ENCODE measurements at places on chromosomes 7 and 10.
A peak's percentile ranks its signal among the peaks of the same experiment; 100 is the strongest.

- no peak for DNase-seq
Observed at GRCh38 chr10:61135276-61135721, 191.3 kb upstream of the RHOBTB1 start.

DNA sequence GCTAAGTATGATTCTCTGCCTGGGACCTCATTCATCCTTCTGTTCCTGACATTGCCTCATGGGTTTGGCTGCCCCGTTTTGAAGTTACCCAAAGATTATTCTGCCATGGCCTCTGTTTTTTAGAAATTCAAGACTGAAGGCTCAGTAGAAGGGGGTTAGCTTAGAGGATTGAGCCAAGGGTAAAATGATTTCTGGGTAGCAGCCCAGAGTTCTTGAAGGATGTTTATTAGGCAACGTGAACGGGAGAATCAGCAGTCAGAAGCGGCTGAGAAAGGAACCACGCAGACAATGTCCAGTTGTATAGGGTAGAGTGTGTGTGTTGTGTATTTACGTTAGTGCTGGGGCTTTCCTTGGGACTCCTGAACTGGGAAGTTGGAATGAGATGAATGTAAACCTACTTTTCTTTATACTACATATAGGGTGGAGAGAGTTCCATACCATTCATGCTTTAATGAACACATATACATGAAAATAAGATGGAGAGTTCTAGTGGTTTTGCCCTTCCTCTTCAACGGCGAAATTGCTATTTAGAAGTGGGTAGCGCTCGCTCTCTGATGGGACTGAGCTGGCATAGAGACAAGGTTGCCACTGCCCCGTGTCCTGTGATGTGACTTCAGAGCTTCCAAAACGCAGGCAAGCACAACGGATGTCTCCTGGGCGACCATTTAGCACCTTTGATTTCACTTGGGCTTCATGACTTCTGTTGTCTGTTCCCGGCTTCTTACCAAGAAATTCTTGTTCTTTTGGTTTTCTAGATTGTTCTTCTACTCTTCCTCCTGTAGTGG, 35.0 kb upstream of the IL15RA start:
- DNase-seq = no peak

- peak; percentile 79 for DNase-seq
Observed at GRCh38 chr10:78953113-78953798, 115.5 kb upstream of the ZMIZ1 start.

- DNase-seq = peak; percentile 79
Observed at GRCh38 chr10:121598263-121599249, at the start of gene FGFR2. FGFR2 (minus strand) TSS chr10:121598444; CDS start chr10:121593817, 4,627 bp downstream.

- DNase-seq = no peak
Observed at GRCh38 chr10:49194212-49194920, 6.2 kb upstream of the TMEM273 start.

DNA sequence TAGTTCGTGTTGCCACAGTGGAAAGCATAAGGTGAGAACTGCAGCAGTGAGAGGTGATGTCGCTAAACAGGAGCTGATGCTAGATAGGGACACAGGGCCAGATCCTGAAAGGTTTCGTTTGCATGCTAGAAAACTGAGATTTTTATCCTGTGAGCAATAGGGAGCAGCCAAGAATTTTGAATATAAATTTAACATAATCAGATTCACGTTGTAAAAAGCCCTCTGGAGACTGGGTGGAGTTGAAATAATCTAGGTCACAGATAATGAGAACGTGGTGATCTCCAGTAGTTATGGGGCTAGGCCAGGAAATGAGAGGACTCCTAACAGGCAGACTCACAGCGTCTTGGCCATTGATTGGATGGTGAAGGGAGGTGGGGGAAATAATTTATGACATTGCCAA, 92.1 kb upstream of the IMMP2L start:
- peak; percentile 11 for DNase-seq

GRCh38 chr7:126005064-126005463, 1075.4 kb upstream of the POT1 start:
- no peak for DNase-seq

DNA sequence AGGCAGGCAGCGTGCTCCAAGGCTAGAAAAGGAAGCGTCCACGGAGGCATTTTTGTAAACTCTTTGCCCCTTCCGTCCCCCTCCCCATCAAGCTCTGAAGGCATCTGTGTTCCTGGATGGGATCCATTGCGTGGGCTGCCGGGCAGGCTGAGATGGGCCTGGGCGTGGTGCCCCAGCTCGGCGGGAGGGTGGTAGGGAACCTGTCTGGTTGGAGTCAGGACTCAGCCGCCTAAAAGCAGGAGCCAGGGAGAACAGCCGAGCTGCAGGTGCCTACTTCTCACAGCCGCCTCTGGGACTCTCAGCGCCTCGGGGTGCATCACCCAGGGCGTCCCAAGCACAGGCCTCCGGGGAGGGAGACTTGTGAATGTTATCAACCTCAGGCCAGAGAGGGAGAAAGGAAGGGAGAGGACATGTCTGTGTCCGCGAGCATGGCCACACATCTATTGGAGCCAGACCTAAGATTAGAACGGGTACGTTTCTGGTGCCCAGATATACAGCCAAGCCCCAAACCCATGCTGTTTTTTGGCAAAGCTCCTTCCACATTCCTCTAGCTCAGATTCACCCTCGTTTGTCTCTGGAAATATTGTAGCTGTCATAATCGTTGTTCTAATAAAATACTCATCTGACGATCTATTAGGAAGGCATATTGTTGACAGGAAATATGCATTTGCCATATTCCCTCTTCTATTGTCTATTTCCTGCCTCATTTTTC, 48.6 kb upstream of the CTBP2 start:
- DNase-seq = no peak

DNA sequence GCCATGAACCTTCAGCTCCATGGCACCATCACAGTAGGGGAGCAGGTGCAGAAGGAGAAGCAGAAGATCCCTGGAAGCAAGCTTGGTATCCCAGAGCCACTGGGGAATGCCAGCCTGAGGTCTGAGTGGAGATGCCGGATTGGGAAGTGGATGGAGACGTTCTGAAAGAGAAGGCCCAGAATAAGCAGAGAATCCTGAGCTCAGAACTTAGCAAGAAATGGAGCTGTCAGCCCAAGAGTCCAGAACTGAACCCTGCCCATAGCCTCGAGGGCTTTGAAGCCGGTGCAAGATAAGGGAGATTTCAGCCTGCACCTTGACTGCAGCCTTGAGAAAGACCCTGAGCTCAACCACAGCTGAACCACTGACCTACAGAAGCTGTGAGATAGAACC, 13.9 kb upstream of the GDF10 start:
- no peak for DNase-seq

DNA sequence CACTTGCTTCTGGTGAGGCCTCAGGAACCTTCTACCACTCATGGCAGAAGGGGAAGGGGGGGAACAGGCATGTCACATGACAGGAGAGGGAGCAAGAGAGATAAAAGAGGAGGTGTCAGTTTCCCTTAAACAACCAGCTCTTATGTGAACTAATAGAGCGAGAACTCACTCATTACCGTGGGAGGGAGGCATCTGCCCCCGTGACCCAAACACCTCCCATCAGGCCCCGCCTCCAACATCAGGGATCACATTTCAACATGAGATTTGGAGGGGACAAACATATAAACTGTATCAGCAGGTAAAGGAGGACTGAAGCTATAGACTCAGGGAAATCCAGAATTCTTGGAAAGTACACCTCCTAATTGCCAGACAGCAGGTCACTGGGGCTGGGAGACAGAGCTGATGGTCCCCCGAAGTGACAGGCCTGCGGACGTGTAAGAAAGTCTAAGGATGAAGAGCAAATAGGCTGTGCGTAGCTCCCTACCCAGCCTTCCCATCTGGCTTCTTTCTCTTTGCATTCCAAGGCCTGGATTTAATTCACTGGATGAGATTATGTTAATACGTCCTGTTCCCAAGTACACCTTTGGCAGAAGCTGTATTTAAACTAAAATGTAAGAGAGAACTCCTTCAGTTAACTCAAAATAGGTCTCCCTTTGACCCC, 186.7 kb upstream of the LYZL2 start:
- DNase-seq = no peak

DNA sequence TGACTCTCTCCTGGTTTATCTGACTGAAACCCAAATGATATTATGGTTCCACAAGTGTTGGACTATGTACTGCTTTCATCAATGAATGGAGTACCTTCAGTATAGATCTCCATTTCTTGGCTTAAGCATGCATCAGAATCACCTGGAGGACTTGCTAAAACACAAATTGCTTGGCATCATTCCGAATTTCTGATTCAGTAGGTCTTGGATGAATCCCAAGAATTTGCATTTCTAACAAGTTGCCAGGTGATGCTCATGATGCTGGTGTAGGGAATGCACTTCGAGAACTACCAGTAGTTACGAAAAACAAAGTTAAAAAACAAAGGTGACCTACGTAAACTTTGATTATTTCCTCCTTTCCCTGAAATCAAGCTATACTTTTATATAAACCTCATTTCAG, 119.0 kb upstream of the FEZF1 start:
- DNase-seq = no peak

DNA sequence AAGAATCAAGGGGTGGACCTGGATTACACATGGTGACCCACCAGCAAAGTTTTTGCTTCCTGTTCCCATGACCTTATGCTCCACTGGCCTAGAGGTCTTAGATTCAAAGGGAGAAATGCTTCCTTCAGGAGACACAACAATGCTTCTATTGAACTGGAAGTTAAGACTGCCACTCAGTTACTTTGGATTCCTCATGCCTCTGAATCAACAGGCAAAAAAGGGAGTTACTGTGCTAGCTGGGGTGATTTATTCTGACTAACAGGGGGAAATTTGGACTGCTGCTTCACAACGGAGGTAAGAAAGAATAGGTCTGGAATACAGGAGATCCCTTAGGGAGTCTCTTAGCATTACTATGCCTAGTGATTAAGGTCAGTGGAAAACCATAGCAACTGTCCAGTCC, 10.3 kb downstream of the TMEM229A start:
- no peak for DNase-seq

DNA sequence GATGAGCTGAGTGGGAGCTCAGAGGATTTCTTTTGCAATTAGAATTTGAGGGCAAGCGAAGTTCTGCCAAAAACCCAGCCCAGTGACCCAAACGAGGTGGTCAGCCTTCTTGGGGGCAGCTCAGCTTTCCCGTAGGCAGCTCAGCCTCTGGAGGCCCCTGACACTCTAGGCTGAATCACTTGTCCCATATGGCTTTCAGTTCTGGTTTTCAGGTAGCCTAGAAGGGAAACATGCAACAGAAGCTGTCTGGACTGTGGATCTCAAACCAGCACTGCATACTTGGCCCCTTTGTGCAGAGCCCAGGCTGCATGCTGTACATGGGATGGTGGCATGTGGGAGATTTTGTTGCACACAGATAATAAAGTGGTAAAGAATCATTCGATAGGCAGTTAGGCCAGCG, 322.8 kb downstream of the ANKRD30A start:
- DNase-seq = no peak

GRCh38 chr10:97243836-97244235, 48.6 kb downstream of the ARHGAP19 start:
- no peak for DNase-seq

- no peak for DNase-seq
Observed at GRCh38 chr10:128687408-128687807, 561.2 kb upstream of the MKI67 start.

- DNase-seq = no peak
Observed at GRCh38 chr7:6422926-6423632, 24.7 kb downstream of the DAGLB start.

DNA sequence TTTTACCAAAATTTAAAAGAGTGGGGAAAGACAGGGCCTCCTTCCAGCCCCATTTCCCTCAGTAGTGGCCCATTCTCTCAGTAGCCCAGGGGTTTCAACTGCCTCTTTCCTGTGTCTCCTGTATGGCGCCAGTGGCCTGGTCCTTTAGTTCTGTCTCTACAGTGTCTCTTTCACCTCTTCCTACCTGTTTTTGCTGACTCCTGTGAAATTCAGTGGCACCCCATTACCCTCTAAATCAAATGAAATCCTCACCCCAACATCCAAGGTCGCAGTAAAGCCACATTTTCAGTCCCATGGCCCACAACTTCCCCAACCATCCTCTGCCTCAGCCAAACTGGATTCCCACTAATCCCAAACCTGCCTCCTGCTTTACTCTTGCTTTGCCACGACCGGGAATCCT, 200.7 kb downstream of the IPMK start:
- DNase-seq = no peak

DNA sequence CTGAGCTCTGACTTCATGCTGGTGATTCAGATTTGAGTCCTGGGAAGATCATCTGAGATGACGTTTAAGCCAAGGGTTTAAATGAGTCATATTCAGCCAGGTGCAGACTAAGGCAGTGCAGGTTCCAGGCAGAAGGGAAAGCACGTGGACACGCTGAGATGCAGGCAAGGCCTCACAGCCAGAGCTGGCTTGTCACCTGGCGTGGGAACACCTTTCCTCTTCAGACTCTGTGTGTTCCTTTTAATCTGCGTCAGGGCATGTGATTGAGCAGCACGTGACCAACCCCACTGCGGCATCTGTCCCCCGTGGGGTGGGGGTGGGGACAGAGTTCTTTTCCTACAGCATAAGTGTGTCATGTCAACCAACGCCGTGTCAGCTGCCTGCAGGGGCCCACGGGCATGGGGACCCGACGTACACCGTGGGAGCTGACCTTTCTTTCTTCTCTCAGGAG, 10.7 kb upstream of the IDI2 start:
- peak; percentile 26 for DNase-seq

- no peak for DNase-seq
Observed at GRCh38 chr10:71308244-71308643, 10.8 kb upstream of the SLC29A3 start.

GRCh38 chr10:127411062-127411461, 138.0 kb upstream of the NPS start:
- no peak for DNase-seq

- no peak for DNase-seq
Observed at GRCh38 chr7:65800890-65801341, 72.0 kb upstream of the VKORC1L1 start.

GRCh38 chr7:55155351-55156117, 136.7 kb downstream of the EGFR start:
- DNase-seq = no peak

- no peak for DNase-seq
Observed at GRCh38 chr10:58278274-58278961, 9.5 kb downstream of the CISD1 start.

DNA sequence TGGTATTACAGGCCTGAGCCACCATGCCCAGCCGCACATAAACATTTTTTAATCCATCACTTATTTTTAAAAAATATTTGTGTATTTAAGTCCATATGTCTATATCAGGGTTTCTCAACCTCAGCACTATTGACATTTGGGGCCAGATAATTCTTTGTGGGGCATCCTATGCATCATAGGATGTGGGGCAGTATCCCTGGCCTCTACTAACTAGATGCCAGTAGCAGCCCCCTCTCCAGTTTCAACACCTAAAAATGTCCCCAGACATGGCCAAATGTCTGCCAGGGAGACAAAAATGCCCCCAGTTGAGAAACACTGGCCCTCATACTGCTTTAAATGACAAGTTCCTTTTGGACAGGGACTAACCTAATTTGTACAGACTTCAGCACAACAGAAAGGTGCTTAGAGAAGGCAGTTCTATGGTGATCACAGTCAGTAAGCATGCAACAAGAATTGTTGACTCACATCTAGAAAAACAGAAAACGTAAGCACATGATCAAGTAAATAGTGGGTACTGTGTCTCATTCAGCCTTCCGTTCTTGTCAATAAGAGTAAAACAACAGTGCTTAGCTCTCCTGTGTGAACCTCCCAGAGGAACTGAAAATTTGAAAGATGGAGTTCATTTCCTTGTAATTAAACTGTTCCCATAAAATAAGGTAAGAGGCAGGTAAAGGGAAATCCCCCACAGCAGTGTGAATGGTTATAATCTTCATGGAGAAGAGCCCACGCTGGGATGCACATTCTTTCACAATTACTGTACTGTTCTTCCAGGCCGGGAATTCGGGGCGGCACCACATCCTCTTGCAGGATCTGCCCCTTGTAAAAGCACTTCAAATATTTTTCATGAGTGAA, 17.3 kb upstream of the ADRB1 start:
- peak; percentile 84 for DNase-seq

GRCh38 chr7:129789000-129789399, 163.8 kb downstream of the UBE2H start:
- DNase-seq = no peak

All from fibroblast of skin of right biceps (primary cell).